ENCODE measurements at places on chromosomes 11 and 22. TPM values are rescaled to one million over a fixed set of nuclear protein-coding genes. Genes with fewer than 3 reads are reported as not detected.

The TMPRSS4 gene
- total RNA-seq: not detected

The APOA4 gene
- total RNA-seq: not detected

The UBQLN3 gene
- total RNA-seq: not detected

The MAP6 gene
- 0.51 TPM for total RNA-seq

The PIWIL4 gene
- 1.2 TPM for total RNA-seq

The USP2 gene
- total RNA-seq: 1.2 TPM

The B4GALNT4 gene
- 5.6 TPM for total RNA-seq

The SAA1 gene
- total RNA-seq: 0.98 TPM

The ANO5 gene
- under 0.01 TPM for total RNA-seq

The ASPHD2 gene
- total RNA-seq: 1.2 TPM

DNA sequence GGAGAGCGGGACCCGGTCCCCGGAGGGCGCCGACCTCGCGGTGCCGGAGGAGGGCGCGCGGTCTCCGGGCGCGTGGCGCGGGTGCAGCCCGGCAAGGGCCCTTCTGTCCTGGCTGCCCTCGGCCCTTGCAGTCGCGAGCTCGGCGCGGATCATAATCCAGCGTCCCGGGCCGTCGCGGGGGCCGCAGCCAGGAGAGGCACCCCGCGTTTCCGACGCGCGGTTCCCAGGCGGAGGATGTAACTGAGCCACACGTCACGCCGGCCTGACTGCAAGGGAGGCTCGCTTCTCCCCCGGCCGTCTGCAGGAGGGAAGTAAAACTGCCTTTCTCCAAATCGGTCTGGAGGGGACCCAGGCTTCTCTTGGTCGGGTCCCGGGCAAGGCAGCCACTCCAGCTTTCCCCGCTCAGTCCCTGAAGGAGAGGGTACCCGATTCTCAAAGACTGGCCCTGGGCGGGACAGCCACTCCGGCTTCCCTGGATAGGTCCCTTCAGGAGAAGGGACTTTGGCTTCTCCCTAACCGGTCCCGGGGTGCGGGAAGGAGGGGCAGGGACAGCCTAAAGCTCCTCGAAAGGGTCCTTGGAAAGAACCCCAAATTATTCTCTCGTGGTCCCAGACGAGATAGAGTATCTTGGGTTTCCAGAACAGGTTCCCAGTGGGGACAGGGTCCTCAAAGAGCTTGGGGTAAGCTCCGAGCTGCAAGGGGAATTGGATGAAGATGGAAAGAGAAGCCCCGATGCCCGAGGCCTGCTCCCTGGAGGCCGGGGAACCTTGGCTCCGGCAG is 836 bp downstream of the SPON1 start:
- peak; percentile 9 for DNase-seq

DNA sequence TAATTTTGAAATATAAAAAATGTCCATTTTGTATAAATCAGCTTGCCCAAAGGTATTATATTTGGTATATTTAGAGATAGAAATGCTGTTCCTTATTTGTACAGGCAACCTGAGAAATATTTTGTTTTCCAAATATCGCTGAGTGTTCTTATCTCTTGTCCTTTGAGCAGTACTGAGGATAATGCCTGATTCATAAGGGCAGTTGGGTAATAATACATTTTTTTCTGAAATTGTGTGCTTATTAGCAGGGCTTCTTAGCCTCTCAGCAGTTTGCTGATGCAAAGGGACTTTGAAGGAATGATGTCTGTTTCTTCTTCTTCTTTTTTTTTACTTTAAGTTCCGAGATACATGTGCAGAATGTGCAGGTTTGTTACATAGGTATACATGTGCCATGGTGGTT is 69.1 kb downstream of the LDLRAD3 start:
- DNase-seq: no peak

- no peak for DNase-seq
Measured at GRCh38 chr22:45262931-45263462, 21.8 kb upstream of the UPK3A start.

DNA sequence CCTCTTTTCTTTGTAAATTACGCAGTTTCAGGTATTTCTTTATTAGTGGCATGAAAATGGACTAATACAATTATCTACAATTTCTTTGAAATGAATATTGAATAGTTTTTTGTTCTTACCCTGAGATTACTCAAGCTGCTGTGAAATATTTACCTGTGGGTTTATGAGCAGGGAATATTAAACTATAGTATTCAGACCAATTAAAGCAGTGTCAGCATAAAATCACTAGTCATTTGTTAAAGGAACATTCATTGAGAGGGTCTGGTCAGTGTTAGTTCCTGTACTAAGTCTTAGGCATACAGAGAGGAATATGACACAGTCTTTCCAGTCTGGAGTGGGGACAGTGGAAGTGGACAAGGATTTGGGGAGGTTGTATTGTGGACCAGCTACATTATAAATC is 646.2 kb upstream of the ANO5 start:
- DNase-seq: no peak

GRCh38 chr11:121448011-121448410 is 4.1 kb upstream of the SORL1 start:
- no peak for DNase-seq

GRCh38 chr22:44164031-44164430 is 16.7 kb upstream of the PARVG start:
- no peak for DNase-seq

DNA sequence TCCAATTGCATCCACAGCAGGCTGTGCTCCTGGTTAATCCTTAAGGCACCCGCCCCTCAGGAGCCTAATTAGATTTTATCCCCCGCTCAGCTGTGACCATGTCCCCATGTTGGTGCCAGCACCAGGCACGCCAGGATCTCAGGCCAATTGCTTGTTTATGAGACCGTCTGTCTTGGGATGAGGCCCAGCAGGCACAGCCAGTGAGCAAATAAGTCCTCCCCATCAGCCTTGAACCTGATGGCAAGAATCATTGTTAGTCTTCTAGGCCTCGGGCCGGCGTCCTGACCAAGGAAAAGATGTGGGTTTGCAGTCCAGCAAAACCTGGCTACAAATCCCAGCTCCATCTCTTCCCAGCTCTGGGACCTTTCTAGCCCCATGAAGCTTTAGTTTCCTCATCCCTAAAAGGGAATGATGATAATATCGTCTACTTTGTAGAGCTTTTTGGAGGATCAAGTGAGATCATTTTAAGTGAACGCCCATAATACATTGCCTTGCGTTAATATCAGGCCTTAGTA is 57.3 kb downstream of the TP53I11 start:
- DNase-seq: no peak

DNA sequence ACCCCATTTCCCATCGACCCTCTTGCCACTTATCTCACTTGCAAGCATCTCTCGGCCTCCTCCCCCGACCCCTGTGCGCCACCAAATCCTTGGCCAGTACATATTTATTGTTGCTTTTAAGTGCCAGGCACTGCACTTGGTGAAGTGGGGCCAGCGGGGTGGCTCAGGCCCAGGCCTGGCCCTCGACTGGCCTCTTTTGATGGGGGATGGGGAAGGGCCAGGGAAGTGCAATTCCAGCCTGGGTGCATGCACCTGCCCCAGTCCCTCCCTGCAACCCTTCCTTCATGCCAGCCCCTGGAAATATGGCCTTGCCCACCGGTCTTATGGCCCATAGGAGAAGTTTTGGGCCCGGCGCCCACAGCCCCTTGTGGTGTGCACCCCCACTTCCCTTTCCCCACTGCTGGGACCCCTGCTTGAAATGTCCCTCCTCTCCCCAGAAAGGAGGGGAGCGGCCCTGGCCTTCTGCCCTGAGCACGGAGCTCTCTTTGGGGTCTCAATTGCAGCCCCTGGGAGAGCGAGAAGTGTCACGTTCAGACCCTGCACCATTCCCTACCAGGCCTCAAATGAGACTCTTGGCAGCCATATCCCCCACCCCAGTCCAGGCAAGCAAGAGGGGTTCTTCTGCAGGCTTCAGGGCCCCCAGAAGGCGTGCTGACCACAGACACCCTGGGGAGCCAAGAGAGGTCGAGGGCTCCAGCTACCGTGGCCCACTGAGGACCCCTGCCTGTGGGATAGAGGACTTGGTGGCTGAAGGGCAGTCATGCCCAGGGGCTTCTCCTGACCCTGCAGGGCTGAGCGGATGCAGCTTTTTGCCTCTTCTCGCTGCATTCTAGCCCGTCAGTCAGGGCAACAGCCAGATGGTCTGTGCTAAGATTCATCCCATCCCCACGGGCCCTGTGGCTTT is 961 bp downstream of the SUSD2 start:
- peak; percentile 30 for DNase-seq

GRCh38 chr11:86499723-86500129 is 125.0 kb downstream of the CCDC81 start:
- no peak for DNase-seq

GRCh38 chr11:6124245-6124644 is 16.8 kb downstream of the OR56B4 start:
- no peak for DNase-seq

- DNase-seq: no peak
Measured at GRCh38 chr11:59999691-60000090, 17.3 kb upstream of the OOSP4B start.

DNA sequence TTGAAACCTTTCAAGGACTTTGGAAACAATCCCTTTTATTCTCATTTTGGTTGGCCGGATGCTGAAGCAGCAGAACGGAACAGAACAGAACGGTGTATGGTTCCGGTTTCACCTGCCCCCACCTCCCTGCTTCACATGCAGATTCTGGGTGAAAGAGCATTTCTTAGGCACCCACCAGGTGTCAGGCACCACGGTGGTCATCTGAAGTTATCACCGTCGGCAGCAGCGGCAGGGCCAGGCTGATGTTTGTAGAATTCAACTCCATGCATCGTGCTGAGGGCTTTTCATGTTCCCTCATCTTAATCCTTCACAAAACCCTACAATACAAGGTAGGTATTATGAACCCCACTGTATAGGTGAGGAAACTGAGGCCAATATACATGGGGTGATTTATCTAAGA is 13.6 kb upstream of the PHF21B start:
- no peak for DNase-seq

- DNase-seq: no peak
Measured at GRCh38 chr11:43010042-43010441, 301.8 kb upstream of the API5 start.

DNA sequence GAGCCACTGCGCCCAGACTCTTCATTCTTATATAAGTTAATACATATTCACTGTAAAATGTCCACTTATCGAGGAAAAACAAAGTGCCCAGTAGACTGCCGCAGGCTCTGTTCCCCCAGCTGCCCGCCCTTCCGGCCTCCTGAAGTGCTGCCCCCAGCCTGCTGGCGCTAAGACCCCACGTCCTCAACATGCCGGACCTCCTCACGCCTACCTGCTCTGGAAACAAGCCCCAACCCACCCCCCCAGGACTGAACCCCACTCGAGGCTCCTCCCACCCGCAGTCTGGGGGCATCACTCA is 1.1 kb downstream of the GATD1 start:
- DNase-seq: no peak

DNA sequence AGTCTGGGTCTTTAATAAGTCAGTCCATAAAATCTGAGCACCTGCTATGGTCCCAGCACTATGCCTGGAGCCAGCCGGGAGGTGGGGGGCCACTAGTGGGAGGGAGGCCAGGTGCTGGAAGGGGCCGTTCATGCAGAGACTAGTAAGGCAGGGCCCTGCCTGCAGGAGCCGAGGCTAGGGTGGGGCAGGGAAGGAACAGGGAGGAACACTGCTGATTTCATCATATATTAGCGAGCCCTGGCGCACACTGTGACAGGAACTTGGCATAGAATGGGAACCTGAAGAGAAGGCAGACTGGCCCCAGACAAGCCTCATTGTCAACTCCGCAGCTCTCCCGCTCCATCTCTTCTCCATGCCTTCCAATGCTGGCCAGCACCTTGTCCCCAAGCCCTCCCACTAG is 7.1 kb downstream of the VSIG10L2 start:
- no peak for DNase-seq

GRCh38 chr11:20363149-20363499 is 390 bp upstream of the HTATIP2 start:
- peak; percentile 8 for DNase-seq

GRCh38 chr11:92269021-92269420 is 44.4 kb downstream of the FAT3 start:
- DNase-seq: peak; percentile 44

DNA sequence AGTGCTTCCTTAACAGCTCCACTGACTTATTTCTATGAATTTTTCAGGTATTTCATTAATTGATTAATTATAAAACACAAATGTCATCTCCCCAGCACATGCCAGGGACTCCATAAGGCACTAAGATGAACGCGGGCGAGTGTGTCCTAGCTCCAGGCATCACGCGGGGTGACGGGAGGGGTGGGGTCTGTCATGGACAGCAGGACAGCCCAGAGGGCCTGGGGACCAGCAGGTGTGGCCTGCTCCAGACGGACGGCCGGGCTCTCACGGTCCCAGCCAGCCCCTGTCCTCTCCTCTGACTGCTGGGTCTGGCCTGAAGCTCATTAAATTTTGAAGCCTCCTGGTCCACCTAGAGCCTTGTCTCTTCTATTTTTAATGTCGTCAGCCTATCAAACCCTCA is 531.1 kb downstream of the BRD1 start:
- no peak for DNase-seq

GRCh38 chr11:102307727-102308038 is 9.6 kb upstream of the BIRC3 start:
- DNase-seq: no peak

DNA sequence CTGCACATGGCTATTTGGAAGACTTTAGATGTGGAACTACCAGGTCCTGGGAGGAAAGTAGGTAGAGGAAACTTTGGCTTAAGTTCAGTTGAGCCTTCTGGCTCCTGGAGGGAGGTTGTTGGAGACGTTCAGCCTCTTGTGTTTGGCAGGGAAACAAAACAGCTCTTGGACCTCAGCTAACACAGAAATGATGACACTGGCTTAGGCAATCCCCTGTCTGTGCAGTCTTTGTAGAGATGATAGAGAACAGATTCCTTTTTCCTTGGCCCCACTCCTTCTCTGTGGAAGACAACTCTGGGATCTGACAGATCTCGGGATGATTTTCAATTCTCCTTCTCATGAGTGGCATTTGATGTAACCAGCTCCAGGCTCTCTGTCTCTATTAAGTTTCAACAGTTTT is 428.5 kb downstream of the TMEM135 start:
- DNase-seq: no peak

DNA sequence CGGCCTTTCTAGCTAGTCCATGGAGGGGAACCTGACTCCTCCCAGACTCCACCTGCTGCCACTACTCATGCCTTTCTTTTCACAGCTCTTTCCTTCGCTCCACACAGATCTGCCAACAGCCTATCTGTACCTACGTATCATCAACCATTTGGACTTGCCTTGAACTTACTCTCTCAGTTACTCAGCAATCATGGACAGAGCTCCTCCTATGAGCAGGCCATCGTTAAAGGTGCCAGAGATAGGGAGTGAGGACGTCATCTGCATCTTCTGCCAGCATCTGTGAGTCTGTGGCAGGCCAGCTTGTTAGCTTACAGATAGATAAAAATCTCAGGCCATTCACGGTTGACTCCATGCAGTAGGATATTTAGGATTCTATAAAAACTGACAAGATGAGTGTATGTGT is 162.9 kb upstream of the ZBED5 start:
- DNase-seq: no peak

- DNase-seq: no peak
Measured at GRCh38 chr11:76632492-76632891, 38.1 kb downstream of the LRRC32 start.

- DNase-seq: no peak
Measured at GRCh38 chr11:126482586-126483108, 127.2 kb downstream of the ST3GAL4 start.

DNA sequence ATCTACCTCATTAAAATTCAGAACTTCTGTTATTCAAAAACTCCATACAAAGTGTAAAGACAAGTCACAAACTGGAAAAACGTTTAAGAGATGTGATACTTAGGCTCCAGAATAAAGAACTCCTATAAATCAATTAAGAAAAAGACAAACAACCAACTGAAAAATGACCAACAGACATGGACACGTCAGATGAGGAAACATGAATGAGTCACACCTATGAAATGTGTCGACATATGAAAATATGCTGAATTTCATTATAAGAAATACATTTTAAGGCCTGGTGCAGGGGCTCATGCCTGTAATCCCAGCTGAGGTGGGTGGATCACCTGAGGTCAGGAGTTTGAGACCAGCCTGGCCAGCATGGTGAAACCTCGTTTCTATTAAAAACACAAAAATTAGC is 78.7 kb downstream of the ENTHD1 start:
- DNase-seq: no peak

All from dermis blood vessel endothelial cell (primary cell).